ENCODE measurements at places on chromosomes 6 and 20.

DNA sequence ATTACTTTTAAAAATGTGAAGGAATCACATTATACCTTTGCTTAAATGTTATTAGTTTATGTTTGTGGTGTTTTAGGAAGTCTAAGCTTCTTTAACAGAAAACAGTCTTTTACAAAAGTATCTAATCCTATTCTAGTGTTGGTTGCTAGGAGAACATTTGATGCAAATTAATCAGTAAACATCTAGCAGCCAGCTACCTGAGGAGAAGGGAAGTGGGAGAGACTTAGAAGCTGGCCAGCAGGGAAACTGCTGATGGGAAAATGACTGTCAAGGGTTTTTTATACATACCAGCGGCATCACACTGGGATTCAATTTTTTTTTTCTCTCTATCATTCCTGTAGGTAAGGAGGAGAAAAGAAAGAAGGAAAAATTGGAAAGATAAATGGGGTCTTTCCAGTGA is 686.0 kb upstream of the MMS22L start:
- no peak for DNase-seq

GRCh38 chr6:47573109-47573508 is 95.5 kb downstream of the CD2AP start:
- no peak for DNase-seq

- no peak for DNase-seq
These were observed 193.0 kb downstream of the ERMARD start for GRCh38 chr6:169944415-169944814.

DNA sequence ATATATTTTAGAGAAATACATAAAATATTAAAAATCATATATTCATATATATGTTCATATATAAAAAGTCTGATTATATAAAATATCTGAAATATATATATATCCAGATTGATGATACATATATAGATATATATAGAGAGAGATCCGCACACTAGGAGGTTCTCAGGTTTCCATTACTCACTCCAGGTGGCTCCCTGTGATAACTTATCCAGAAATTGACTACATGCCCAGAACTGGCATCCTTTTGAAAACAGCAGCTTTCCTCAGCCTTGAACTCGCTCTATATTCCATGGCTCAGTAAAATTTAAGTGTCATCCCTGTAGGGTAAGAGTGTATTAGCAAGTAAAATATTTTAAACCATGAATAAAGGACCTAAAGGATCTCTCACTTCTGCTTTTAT is 206.8 kb downstream of the TINAG start:
- DNase-seq, result no peak

GRCh38 chr6:137040393-137040792 is 4.4 kb downstream of the IL20RA start:
- no peak for DNase-seq

GRCh38 chr6:72972579-72972978 is 252.7 kb downstream of the KHDC1L start:
- no peak for DNase-seq

DNA sequence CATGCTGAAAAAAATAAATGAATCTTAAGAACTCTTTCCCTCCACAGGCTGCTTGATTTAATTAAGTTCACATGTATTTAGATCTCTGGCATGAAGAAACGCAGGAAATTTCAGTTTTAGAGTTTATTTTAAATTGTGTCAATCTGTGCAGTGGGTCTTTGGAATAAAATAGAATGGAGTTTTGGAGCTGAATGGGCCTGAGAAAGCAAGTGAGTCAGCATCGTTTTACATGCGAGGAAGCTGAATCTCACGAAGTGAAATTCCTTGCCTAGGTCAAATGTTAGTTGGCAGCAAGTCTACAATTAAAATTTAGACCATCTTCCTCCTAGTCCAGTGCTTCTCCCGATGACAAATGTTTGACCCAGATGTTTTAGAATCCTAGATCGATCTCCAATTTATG is 22.4 kb downstream of the MAP7 start:
- no peak for DNase-seq

GRCh38 chr6:11317885-11318771 is 85.7 kb upstream of the NEDD9 start:
- DNase-seq, result peak; percentile 79

DNA sequence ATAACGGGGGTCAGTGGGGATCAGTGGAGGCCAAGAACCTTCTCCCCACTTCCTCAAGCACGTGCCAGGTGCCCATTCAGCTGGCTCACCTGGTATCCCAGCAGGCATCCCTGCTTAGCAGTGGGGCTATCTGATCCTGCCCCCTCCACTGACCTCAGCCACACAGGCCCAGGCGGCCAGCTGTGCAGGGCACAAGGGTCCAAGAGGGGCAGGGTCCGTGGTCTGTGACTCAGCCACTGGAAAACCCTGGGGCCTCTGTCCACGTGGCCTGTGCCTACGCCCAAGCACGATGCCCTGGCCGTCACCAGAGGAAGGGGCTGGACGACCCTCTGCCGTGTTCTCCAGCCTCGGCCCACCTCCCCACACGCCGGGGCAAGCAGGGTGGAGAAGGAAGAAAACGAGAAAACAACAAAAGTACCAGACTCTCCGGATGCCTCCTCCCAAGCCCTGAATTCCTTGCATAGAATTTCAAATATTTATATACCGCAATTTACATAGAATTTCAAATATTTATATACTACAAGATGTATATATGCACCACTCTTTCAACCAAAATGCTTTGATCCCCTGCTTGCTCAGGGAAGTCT is 12.1 kb downstream of the PXDC1 start:
- no peak for DNase-seq

GRCh38 chr6:21219241-21219640 is 374.3 kb upstream of the SOX4 start:
- DNase-seq, result no peak

GRCh38 chr6:75351570-75351969 is 67.0 kb upstream of the TMEM30A start:
- DNase-seq, result no peak

- no peak for DNase-seq
These were observed 213.0 kb downstream of the FRK start for GRCh38 chr6:115847671-115848070.

GRCh38 chr6:111147440-111147839 is 60.1 kb downstream of the SLC16A10 start:
- DNase-seq, result no peak

GRCh38 chr20:32411955-32412706 is 54.0 kb downstream of the ASXL1 start:
- DNase-seq, result no peak

DNA sequence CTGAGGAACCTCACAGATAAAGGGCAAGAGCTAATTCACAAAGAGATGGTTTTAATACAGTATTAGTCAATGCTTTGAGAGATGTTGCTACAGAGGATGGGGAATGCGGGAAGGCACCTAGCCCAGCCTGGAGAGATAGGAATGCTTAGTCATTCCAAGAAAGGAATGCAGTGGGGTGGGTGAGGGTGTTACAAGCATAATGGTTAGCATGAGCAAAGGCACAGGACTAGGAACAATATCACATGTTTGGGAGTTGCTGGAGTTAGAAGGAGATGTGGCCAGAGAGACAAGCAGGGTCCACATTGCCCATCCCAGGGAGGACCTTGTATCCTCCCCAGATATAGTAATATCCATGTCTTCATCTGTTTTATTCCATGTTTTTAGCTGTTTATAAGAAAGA is 107.0 kb upstream of the OGFRL1 start:
- no peak for DNase-seq

GRCh38 chr6:110323258-110323657 is 34.9 kb downstream of the METTL24 start:
- DNase-seq, result no peak
